NCI-H345 (cell line): ENCODE measurements at places on chromosomes 12 and 14.

GRCh38 chr14:35068238-35069012 lies 22.4 kb downstream of the FAM177A1 start:
- no peak for DNase-seq

DNA sequence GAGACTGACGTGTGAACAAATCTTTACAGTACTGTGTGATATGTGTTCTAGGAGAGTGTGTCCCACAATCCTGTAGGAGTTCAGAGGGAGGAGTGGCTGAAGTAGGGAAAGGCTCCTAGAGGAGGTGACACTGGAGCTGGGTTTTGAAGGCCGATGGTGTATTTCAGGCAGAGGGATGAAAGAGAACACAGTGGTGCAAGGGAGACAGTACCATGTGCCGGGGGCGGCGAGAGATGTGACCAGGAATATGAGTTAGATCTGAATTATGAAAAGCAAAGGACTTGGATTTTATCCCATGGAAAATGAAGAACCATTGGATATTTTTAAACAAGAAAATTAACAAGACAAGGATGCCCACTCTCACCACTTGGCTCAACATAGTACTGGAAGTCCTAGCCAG lies 77.0 kb upstream of the ESRRB start:
- no peak for DNase-seq

- no peak for DNase-seq
Measured at GRCh38 chr14:103231376-103232019, 102.5 kb upstream of the EIF5 start.

GRCh38 chr14:56378046-56378445 lies 201.6 kb upstream of the TMEM260 start:
- no peak for DNase-seq

GRCh38 chr14:85487215-85487614 lies 42.7 kb upstream of the FLRT2 start:
- no peak for DNase-seq

GRCh38 chr12:104458694-104459367 lies 2.1 kb downstream of the CHST11 start:
- DNase-seq, result no peak

GRCh38 chr12:85445060-85445938 lies 165.3 kb downstream of the ALX1 start:
- no peak for DNase-seq

DNA sequence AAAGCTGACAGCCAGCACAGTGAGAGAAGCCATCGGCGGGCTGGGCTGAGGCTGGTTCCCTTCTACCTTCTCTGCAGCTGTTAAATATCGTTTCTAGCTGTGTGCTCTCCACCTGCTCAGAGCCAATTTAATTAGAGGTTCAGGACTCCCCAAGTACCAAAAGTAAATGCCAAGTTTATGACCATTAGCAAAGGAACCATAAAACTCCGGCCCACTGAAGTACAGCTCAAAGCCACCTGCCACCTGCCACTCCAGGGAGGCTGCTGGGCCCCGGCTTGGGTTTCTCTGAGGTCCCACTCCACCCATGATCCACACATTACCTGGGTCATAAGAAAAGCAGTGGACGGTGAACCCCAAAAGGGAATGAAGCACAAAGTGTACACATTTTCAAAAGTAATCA lies 272.8 kb downstream of the KSR2 start:
- no peak for DNase-seq

- DNase-seq, result no peak
Measured at GRCh38 chr12:29499235-29499634, 1.7 kb upstream of the OVCH1 start.

GRCh38 chr12:124457287-124458219 lies 109.9 kb downstream of the NCOR2 start:
- DNase-seq, result no peak

- no peak for DNase-seq
Measured at GRCh38 chr12:124148481-124149273, 146.2 kb upstream of the RFLNA start.

GRCh38 chr14:21875791-21876190 lies 202.2 kb upstream of the OR4E1 start:
- DNase-seq, result no peak

DNA sequence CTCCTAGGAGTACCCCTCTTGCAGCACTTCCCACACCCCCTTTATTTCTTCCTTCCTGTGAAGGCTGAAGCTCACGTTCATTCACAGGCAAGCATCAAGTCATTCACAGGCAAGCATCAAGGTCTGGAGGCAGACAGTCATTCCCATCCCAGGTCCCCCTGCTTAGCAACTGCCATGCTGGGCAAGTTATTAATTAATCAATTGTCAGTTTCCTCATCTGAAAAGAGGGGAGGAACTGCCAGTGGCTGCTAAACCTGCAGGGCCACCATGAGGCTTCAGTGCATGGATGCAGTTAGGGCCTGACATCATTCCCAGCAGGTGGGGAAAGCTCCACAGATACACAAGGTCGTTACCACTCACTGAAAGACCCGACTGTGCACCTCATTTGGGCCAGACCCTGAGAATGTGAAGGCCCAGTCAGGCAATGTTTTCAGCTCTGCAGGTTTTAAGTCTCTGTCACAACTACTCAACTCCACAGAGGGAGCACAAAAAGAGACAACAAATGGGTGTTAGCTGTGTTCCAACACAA lies 85.0 kb upstream of the GPR68 start:
- no peak for DNase-seq

- no peak for DNase-seq
Measured at GRCh38 chr14:55245657-55246268, 25.5 kb upstream of the FBXO34 start.

GRCh38 chr12:121773011-121773777 lies 20.3 kb downstream of the RHOF start:
- DNase-seq, result peak; percentile 64

GRCh38 chr14:35078082-35078481 lies 32.0 kb downstream of the FAM177A1 start:
- DNase-seq, result no peak

GRCh38 chr12:1605129-1606020 lies 11.0 kb upstream of the FBXL14 start:
- peak; percentile 76 for DNase-seq

DNA sequence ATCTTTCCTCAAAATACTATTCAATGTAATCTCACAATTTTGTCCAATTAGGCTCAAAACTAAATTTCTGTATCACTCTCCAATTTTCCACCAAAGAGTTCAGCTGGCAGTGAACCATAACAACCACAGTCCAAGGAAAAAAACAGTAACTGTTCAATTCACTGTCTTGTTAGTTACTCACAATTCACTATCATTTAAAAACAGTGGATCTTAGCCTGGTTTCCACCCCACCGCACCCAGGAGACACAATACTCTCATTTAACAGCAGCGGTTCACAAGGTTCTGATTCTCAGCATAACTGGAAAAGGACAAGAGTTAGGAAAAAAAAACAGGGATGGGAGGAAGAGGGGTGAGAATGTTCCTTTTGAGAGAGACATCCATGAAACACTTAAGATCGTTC lies 40.5 kb downstream of the MED13L start:
- no peak for DNase-seq

GRCh38 chr14:102000902-102001301 lies 36.5 kb downstream of the DYNC1H1 start:
- DNase-seq, result no peak

- DNase-seq, result no peak
Measured at GRCh38 chr14:49989966-49990365, 97.1 kb downstream of the ARF6 start.

- DNase-seq, result no peak
Measured at GRCh38 chr12:76173756-76174155, 89.3 kb upstream of the NAP1L1 start.

- no peak for DNase-seq
Measured at GRCh38 chr14:105177082-105177481, 4.0 kb downstream of the NUDT14 start.

- no peak for DNase-seq
Measured at GRCh38 chr14:36996133-36996856, 176.1 kb downstream of the SLC25A21 start.

GRCh38 chr14:59316151-59316830 lies 127.8 kb downstream of the DAAM1 start:
- no peak for DNase-seq

- DNase-seq, result peak; percentile 69
Measured at GRCh38 chr12:112900298-112901145, 6.2 kb upstream of the OAS1 start.

GRCh38 chr14:52175982-52176502 lies 91.5 kb upstream of the PTGDR start:
- no peak for DNase-seq

GRCh38 chr12:92363295-92364146 lies 217.9 kb upstream of the BTG1 start:
- DNase-seq, result no peak

DNA sequence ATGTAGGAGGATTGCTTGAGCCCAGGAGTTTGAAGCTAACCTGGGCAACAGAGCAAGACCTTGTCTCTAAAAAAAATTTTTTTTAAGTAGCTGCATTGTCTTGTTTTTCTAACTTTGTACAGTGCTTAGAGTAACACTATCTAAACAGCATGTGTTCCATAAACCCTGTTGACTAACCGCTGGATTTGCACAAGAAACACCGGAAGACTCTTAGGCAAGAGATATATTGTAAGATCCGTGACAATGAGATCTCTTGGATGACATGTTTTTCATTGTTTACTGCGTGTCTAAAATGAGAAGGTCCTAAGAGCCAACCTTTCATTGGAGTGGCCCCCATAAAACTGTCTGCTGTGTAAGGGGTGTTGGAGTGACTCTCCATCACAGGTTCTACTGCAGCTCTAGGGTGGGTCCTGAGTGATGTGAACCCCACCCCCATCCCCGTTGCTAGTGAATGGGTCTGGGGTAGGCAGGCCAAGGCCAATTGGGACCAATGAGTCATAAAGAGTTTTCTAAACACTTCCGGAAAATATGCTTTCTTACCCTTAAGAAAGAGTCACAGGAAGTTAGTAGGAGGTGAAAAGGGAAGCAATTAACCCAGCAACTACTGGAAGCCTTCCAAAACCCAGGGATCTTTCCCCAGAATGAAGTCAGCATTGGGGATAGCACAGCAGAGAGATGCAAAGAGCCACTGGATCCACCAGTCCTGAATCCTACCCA lies 24.3 kb upstream of the PCNX1 start:
- DNase-seq, result no peak

GRCh38 chr12:106918746-106919145 lies 37.0 kb upstream of the TMEM263 start:
- peak; percentile 60 for DNase-seq
